Head of caudate nucleus (tissue), 42 donors: ENCODE measurements at places on chromosomes 7 and 10.

DNA sequence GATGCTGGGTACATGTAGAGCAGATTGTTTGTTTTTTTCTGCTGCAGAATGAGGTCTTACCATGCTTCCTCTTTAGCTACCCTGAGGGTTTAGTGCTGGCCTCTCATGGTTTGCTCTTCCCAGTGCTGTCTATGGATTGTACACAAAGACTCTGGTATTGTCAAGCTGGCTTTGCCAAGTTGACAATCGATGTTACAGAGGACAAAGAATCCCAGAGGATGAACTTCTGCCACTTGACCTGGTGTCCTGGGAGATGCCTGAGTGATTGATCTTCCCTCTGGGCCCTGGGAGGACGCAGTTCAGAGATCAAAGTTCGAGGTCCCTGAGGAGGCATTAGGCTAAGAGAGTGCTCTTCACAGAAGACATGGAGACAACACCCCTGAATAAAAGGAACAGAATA is 865.4 kb downstream of the CCSER2 start:
- DNase-seq, result no peak

- DNase-seq, result no peak
These were observed at the start of gene LZTS2 for GRCh38 chr10:100999742-101000126. Gene LZTS2, plus strand, starts transcription at chr10:100999808. Its CDS starts 2,731 bp downstream, at chr10:101002539.

- no peak for DNase-seq
These were observed at the start of gene SEMA3E for GRCh38 chr7:83648464-83649241. Gene SEMA3E, minus strand, starts transcription at chr7:83649139.

DNA sequence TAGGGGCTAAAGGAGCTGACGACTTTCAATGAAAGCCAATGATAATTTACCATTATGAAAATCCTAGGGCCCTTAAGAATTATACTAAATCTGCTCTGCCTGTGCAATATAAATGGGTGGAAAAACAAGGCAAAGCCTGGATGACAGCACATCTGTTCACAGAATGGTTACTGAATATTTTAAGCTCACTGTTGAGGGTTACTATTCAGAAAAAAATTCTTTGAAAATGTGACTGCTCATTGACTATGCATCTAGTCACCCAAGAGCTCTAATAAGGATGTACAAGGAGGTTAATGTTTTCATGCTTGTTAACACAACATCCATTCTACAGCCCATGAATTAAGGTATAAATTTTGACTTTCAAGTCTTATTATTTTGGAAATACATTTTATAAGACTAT is 8.9 kb downstream of the DKK1 start:
- no peak for DNase-seq

DNA sequence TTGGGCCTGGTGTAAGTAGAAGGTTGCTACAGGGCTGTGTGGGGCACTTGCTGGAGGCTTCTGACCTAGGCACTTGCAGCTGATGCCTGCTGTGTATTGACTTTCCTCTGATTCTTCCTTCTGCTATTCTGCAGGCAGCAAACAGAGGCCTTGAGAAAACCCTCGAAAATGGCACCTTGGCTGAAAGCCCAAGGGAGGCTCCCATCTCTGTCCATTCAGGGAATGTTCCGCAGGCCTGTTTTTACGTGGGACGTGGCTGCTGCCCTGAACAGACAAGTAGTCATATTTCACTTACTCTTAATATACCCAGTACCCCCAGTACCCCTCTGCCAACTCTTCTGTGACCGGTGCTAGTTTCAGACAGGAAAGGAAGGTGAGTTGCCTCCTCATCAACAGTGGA is 664.7 kb downstream of the INHBA start:
- no peak for DNase-seq

GRCh38 chr7:101231644-101232043 is 6.0 kb downstream of the CLDN15 start:
- no peak for DNase-seq

DNA sequence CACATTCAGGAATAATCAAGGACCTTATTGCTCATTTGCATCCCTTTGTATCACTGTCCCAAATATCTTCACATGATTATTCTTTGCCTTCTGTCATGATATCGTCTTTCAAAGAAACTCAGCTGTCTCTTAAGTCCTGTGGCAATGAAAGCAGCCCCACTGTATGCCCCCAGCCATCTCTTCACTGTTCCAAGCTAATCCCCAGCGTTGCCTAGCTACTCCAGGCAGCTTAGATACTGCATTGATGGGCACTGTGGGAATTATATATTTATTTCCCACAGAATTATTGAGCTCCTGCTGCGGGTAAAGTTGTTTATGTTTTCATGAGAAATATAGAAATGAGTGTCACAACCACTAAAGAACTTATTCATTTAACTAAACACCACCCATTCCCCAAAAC is 38.8 kb downstream of the SND1 start:
- no peak for DNase-seq

GRCh38 chr7:2812831-2813230 is 31.3 kb downstream of the GNA12 start:
- DNase-seq, result no peak

DNA sequence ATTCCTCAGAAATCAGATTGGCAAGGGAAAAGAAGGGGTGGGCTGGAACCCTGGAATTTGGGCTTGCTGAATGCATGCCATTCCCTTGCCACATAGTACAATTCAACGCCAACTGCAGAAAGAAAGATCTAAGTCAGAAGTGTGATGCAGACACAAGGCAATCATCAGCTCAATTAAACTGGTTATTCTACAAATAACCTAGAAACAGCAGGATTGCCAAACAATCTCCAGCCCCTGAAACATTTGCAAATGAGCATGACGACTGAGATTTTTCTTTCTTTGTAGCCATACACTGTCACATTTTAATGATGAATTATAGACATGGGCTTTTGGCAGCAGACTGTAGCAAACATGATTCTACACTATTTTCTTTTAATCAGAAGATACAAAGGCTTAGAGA is 16.5 kb upstream of the CREB5 start:
- DNase-seq, result no peak

GRCh38 chr10:24907956-24908355 is 44.5 kb downstream of the PRTFDC1 start:
- no peak for DNase-seq

DNA sequence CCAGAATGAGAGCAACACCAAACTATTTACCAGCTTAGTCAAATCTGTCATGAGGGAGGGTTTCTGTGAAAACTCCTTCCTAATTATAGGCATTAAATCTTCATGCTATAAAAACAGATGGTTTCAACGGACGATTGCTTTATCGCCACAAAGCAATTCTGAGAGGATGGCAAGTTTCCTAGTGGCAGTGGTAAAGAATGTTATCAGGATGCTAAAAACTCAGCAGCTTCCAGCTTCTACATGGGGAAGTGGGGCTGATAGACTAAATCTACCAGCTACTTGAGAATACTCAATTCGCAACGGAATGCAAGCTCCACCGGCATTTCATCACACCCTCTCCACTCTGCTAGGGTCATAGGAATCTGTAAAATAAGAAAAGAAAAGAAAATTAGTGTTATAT is 41.8 kb downstream of the JCAD start:
- DNase-seq, result no peak

DNA sequence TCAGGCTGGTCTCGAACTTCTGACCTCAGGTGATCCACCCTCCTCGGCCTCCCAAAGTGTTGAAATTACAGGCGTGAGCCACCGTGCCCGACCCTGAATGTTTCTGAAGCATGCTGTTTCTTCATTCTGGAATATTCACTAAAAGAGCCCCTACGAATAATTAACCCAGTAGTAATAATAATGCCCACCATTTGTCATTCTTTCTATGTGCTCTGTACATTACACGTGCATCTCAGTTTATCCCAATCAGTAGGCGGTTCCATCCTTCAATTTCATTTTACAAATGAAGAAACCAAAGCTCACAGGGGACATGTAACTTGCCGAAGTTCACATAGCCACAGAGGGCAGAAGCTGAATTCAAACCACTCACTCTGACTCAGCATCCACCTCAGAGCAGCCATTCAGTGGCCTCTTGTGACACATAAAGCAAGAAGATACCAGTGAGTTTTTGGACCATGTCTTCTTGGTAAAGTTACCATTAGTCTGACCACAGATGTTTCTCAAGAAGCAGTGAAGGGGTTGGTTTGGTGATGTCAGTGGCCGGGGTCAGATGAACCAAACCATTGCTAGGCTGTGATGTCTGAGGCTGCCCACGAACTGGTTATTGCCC is 71.9 kb upstream of the DUSP5 start:
- no peak for DNase-seq

DNA sequence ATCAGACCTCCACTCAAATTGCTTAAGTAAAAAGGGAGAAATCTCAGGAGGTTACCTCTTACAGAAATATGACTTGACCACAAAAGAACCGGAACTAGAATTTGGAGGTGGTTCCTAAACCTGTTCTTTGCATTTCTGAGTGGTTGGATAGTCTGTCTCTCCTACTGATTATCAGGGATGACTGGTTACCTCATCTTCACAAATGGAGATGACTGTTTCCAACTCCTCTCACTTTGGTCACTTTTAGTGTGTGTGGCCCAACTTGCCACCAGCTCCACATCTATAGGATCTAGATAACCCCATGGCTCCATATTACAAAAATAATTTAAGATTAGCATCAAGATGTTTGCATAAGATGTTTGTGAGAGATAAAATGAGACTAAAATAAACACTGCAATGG is 95.5 kb downstream of the CCDC71L start:
- DNase-seq, result no peak

GRCh38 chr10:131134001-131134576 is 177.4 kb downstream of the TCERG1L start:
- no peak for DNase-seq

GRCh38 chr7:1843921-1844335 is 173.9 kb downstream of the ELFN1 start:
- no peak for DNase-seq

DNA sequence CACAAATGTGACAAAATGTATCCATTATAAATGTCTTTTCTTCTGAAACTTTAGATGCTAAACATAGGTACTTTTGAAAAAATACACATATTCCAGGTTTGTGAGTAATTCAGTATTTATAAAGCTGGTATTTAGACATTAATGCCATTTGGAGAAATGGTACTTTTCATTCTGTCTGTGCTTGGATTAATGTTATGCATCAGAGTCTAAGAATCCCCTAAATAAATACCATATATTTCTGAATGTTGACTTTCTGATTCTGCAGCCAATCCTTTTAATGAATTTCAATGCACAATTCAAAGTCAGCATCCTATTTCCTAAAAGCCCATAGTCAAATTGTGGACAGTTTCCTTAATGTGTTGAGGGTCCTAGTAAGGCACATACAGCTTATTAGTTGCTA is 145.0 kb downstream of the DKK1 start:
- no peak for DNase-seq

DNA sequence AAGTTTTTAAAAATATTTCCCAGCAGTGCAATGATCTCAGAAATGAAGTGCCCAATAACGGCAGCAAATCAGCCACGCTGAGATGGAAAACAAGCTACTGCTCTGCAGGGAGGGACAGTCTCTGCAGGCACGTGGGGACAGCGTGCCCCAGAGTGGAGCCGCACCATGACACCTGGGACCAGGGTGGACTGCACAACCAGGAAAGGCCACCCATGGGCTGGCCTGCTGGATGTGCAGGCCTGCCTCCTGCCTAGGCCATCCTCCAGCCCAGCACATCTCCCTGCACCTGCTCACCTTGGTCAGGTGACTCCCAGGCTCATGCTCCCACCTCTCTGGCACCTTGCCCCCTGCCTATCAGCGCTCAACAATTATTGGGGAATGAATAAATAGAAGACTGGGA is 80.4 kb downstream of the VSTM4 start:
- DNase-seq, result no peak

- DNase-seq, result no peak
These were observed 239.9 kb upstream of the CELF2 start for GRCh38 chr10:10777723-10778122.

GRCh38 chr10:15858861-15859281 is 1.4 kb downstream of the MINDY3 start:
- DNase-seq, result no peak

GRCh38 chr10:71708301-71708703 is 11.3 kb downstream of the C10orf105 start:
- DNase-seq, result peak; percentile 81

DNA sequence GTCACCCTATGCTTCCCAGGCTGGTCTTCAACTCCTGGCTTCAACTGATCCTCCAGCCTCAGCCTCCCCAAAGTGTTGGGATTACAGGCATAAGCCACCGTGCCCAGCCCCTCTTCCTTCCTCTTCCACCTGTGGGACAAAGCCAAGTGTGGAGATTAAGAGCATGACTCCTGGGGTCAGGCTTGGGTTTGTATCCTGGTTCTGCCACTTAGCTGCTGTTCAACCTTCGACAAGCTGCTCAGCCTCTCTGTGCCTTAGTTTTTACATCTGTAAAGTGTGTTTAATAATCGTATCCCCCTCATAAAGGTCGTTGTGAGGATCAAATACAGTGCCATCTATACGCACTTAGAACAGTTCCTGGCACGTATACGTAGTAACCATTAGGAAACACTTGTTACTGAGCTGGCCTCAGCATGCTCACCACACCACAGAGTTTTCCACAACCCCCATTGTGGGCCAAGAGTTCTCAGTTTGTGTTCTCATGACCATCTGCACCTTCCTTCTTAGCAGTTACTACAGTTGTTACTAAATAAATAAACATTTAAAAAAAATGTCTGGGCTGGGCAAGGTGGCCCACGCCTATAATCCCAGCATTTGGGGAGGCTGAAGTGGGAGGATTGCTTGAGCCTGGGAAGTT is 140.5 kb upstream of the BTBD16 start:
- DNase-seq, result no peak
